ENCODE measurements at places on chromosomes 6 and 20.
A peak's percentile ranks its signal among the peaks of the same experiment; 100 is the strongest.

GRCh38 chr6:97459986-97460385, 177.0 kb upstream of the MMS22L start:
- no peak for DNase-seq
- no peak overlapping the region for H3K4me3 ChIP-seq
- H3K27ac ChIP-seq, result no peak overlapping the region

- no peak overlapping the region for H3K27ac ChIP-seq
- no peak overlapping the region for H3K4me3 ChIP-seq
- no peaks in the 10 kb centered on the region for H3K27me3 ChIP-seq
- H3K4me1 ChIP-seq, result no peaks in the 10 kb centered on the region
- DNase-seq, result no peak
Measured at GRCh38 chr20:37502654-37503053, 18.4 kb upstream of the NNAT start.

GRCh38 chr20:52039790-52040189, 151.8 kb downstream of the ZFP64 start:
- no peak overlapping the region for H3K4me3 ChIP-seq
- H3K4me1 ChIP-seq, result no peaks in the 10 kb centered on the region
- no peaks in the 10 kb centered on the region for H3K36me3 ChIP-seq
- no peaks in the 10 kb centered on the region for H3K27me3 ChIP-seq

DNA sequence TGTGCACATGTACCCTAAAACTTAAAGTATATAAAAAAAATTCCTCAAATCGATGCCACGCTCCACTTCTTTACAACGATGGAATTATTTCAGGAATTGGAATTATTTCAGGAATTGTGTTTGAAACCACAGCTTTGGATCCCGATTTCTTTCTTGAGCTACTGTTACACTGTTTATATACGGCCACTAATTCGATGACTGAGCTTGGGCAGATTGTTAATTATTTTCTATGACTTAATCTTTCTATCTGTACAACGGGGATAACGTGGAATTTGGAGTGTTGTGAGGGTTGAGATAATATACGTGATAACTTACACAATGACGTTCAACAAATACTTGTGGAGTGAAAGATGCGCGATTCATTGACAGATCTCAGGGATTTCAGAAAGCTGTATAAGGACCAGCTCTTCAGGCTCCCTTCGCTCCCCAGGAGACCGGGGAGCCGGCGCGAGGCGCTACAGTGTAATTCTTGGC, 171.3 kb downstream of the SLC16A10 start:
- H3K4me3 ChIP-seq, result peak overlapping the region; percentile 32
- no peaks in the 10 kb centered on the region for H3K27me3 ChIP-seq
- no peak for DNase-seq

Measured in MM.1S (cell line).